NCI-H187 (cell line): ENCODE measurements at places on chromosomes 2 and 18.
A peak's percentile ranks its signal among the peaks of the same experiment; 100 is the strongest.

- DNase-seq, result no peak
Measured at GRCh38 chr2:145411493-145411892, 891.6 kb upstream of the ZEB2 start.

DNA sequence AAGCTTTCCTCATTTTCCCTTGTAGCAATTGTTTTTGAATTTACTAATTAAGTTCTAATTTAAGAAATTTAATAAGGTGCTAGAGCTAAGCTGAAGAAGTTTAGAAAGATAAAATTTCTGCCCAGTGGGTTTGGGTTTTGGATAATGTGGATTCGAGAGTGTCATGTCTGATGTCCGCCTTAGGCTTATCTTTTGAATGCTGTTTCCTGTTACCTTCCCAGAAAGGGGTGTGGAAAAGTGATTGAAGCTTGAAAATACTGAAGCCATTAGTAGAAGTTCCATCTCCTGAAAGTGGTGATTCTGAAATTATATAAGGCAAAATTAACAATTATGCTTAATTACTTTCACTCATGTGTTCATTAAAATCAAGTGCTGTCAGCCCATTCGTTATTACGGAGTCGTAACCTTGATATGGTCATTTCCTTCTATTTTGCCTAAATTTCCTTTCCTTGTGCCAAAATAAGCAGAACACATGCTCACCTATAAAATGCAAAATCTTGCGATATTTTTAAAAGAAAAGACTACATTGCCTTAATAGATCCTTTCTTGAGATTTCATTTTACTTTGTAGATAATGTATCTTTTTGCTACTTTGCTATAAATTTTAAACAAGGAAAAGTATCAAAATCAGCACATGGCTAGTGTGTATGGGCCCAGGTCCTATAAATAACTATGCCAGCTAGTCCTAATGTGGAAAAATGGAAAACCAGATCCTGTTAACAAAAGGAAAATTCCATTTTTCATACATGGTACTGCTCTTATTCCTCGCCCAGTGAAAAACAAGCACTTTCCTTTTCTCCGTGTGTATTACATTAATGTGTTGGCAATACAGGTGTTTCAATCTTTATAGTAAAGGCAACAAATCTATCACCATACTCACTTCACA, 97.3 kb downstream of the ICOS start:
- DNase-seq, result no peak

DNA sequence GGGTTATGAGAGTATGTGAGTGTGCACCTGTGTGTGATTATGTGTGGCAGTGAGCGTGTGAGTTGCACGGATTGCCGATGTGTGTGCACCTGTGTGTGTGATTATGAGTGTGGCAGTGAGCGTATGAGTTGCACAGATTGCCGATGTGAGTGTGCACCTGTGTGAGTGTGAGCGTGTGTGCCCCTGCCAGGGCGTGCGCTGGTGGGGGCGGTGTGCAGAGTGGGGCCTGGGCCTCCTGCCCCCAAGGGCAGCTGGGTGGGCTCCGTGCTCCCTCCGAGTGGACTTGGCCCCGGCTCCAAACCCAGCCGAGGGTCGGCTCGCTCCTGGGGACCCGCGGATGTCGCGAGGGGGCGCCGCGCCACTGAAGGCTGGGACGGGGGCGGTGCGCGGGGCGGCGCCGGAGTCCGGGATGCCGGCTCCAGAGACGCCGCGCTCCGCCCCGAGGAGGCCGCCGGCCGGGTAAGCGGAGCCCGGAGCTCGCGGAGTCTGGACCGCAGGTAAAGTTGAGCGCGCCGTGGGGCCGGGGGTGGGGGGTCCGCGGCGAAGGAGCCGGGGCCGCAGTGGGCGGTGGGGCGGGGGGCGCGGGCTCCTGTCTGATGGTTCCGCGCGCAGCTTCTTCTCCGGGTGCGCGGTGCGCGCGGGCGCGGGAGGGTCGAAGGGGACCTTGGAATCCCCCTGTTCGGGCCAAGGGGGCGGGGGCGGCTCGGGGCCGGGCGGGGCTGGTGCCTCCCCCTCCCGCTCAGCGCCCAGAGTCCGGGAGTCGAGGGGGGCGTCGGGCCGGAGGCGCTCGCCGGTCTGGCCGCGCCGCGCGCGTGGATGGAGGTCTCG, at the start of gene KCNG2:
TSS of gene KCNG2 (plus strand) at position 421 of the 828 bp plus-strand sequence. CDS start 65,730 bp downstream, outside the sequence.
- no peak for DNase-seq

DNA sequence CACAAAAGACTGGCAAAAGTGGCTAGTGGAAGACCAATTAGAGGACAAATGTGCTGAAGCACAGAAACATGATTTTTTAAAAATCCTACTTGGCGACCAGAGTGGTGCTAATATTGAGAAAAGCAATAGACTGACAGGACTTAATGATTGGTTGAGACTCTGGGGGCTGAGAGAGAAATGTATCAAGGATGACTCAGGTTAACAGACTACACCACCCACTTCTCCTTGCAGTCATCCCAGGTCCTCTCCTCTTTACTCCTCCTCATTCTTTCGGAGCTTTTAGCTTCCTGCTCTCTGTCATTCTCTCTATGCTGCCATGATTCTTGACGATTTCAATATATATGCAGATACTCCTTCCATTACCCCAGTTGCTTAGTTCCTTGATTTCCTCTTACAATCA, 54.6 kb upstream of the CYTIP start:
- no peak for DNase-seq

GRCh38 chr2:178674122-178674521, 133.1 kb downstream of the TTN start:
- DNase-seq, result no peak

DNA sequence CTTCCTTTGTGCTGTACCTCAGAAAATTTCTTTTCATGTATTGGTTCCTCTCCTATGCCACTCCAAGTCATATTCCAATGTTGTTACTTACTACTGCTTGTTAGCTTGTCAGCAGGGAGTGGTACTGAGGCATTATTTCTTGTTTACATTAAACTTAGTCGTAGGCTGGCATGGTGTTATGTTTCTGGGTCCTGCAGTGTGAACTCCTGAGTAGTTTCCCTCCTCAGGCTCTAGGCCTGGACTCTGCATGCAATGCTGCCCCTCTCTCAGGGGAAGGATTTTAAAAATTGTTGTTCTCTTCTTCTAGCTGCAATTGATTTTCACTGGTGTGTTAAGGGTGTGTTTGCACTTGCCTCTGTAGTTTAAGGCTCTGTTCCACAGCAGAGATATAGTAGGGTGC, 671.6 kb downstream of the PLCL1 start:
- no peak for DNase-seq

DNA sequence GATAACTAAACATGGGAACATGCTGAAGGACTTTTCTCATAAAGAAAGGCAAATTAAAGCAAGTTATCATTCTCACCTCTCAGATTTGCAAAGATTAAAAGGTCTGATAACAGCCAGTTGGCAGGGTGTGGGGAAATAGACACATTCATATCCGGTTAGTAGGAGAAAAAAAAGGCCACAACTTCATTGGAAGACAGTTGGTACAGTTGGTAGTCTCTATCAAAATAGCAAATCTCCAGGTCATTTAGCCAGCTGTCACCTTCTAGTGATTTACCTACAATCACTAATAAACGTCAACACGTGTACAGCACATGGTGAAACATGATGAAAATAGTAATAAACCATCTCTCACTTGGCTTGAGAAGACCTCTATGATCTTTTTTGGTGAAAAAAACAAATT, 16.6 kb downstream of the INPP5D start:
- no peak for DNase-seq

GRCh38 chr2:100042562-100042961, 99.8 kb downstream of the AFF3 start:
- DNase-seq, result no peak

DNA sequence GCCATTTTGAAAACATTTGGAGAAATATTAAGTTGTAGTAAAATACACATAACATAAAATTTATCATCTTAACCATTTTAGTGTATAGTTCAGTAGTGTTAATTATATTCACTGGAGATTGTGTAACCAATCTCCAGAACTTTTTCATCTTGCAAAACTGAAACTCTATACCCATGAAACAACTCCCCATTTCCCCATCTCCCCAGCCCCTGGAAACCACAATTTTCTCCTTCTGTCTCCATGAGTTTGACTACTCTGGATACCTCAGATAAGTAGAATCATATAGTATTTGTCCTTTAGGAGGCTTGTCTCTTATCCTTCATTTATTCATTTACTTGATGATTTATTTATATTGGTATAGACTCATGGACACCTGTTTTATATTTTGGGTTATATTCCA, 392.9 kb downstream of the SETBP1 start:
- DNase-seq, result no peak

DNA sequence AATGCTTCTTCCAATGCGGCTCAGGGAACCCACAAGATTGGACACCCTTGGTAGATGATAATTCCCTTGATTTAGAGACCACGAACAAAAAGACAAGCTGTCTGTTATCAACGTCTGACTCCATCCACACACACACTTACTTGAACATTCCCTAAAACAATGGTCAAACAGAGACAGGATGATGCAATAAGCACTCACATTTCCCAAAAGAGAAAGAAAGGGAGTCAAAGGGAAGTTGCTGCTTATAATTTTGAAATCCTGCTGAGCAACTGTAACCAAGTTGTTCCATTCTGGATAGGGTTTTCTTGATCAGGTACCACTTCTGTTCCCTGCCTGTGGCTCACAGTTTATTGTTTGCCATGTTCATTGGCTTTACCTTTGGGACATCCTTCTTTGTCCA, 571.3 kb upstream of the CNTNAP5 start:
- DNase-seq, result no peak

DNA sequence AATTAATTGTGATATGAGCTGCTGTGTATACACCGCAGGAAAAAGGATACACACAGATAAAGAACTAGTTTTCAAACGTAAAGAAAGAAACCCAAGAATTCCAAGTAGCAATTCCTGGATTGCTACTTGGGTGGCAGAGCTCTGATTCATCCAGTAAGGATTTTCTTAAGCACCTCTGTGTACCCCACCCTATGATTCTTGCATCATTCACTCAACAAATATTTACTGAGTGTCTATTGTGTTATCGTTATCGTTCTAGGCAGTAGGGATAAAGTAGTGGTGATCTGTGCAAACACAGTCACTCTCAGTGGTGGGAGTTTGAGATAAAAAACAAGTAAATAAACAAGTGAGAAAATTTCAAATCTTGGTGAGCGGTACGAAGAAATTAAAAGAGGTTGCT, 4.9 kb upstream of the TMEM200C start:
- no peak for DNase-seq

- DNase-seq, result peak; percentile 26
Measured at GRCh38 chr2:70726947-70727725, 40.9 kb downstream of the ADD2 start.

DNA sequence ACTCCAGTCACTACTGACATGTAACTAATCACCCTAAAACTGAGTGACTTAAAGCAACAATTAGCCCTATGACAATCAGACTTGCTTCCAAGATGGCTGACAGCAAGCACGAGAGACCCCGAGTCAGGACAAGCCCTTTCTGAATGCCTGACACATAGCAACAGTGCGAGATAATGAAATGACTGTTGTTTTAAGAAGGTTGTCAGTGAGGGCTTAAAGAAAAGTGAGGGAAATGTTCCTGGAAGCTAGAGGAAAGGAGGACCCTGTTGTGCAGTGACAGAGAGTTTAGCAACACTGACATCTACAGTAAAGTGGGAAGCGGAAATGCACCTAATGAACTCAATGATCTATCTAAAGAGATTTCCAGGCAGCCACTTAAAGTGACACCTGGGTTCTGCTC, 163.1 kb downstream of the STK39 start:
- DNase-seq, result no peak

DNA sequence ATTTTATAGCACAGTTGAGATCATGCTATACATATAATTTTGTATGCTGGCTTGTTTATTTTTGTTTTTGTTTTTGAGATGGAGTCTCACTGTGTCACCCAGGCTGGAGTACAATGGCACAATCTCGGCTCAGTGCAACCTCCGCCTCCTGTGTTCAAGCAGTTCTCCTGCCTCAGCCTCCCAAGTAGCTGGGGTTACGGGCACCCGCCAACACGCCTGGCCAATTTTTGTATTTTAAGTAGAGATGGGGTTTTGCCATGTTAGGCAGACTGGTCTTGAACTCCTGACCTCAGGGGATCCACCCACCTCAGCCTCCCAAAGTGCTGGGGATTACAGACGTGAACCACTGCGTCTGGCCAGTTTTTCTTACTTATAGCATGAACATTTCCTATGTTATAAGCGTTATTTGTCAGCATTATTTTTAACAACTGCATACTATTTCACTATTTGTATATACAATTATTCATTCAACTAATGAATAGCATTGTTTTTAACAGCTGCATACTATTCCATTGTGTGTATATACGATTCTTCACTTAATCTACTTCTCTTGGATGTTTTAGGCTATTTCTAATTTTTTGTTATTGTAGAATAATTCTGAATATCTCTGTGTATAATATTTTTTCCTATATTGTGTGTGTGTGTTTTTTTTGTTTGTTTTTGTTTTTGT, 3.5 kb downstream of the EHD3 start:
- DNase-seq, result no peak

- no peak for DNase-seq
Measured at GRCh38 chr2:34011684-34012083, 412.6 kb upstream of the FAM98A start.

DNA sequence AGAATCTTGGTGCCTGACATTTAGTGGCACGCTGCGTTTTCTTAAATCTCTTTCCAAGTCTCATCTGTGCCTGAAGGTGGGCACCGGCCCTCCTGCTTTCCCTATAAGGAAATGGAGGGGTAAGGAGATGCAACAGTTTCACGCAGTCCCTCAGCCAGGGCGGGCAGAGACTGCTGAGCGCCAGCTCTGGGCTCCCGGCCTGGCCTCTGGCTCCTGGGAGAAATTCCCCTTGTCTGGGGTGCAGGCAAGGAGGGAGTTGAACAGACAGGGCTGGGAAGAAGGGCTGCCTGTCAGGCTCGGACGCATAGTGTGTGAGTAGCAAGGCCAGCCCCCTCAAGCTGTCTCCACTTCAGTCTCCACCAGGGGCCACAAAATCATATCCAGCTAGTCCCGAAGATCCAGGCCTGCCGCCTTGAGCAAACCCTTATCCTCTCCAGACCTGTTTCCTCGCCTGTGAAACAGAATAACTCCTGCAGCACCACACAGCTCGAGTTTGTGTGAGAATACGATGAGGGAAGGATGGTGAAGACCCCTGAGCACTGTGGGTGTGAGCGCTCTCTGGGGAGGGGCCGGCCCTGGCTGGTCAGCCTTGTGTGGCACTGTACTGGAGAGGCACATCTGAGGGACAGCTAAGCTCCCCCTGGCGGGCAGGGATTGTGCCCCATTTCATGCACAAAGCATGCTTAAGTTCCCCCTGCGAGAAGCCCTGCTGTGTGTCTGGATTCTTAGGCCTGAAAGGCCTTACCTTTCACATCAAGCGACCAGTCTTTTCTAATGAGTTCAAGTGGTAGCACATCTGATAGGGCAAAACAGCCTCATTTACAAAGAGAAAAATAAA, 33.8 kb downstream of the SDC1 start:
- no peak for DNase-seq

DNA sequence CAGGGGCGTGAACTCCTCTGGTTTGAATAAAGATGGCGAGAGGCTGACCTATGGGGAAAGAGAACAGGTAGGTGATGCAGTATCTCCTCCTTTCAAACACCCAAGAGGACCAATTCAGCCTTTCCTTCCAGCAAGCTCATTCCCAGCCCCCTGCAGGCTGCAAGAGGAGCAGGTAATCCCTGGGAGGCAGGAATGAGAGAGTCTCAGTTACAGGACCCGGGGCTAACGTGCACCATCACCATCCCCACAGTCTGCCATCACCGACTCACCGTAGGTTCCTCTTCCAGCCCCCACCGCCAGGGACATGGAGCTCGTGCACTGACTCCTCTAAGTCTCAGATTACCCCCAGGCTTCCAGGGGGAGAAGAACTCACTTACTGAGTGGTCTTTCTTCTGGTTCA, 26.7 kb downstream of the XDH start:
- no peak for DNase-seq

- no peak for DNase-seq
Measured at GRCh38 chr2:186558512-186559276, 31.2 kb upstream of the ITGAV start.
